ENCODE measurements at places on chromosomes 2 and 18.

- DNase-seq = no peak
Observed at GRCh38 chr2:192197357-192197756, 2.6 kb upstream of the TMEFF2 start.

DNA sequence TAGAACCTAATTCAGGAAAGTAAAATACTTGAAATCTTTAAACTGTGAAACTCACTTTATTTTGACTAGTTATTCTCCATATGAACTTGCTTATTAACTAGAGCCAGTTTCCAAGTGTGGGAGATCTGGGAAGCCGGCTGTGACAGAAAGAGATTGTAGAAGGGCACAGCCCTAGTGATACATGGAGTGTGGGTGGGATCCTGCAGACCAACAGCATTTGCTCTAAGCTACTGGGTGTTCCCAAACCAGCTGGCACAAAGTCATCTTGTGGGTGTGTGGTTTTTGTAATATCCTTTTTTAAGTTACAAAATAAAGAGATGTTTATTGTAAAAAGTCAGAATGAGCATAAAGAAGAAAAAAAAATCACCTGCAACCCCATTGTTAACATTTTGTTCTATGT, 3.4 kb downstream of the DUSP19 start:
- DNase-seq = no peak

- no peak for DNase-seq
Observed at GRCh38 chr18:72700961-72701710, 157.0 kb upstream of the CBLN2 start.

DNA sequence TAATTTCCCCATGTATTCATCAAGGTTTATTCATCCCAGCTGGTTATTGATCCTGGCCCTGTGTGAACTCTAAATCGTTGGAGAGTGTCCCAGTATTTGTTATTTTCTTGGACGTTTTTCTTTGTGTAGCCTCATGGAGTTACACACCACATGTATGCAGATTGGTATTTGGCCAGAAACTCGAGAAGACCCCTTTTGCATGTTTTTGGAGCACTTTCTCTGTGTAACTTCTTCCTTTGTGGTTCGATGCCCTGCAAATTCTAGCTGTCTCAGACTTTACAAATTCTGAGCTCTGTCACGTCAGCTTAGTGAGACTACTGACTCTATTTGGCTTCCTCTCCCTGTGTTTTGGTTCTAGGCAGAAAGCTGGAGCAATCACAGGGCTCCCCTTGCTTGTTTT, 198.7 kb downstream of the MCFD2 start:
- DNase-seq = peak; percentile 72

- DNase-seq = peak; percentile 92
Observed at GRCh38 chr18:10787293-10787901, 261.6 kb downstream of the NAPG start.

GRCh38 chr2:217570394-217570793, 432.4 kb downstream of the TNS1 start:
- DNase-seq = no peak

- DNase-seq = no peak
Observed at GRCh38 chr2:43937269-43937820, 58.4 kb downstream of the LRPPRC start.

All from MV-4-11 (cell line).